CD14-positive monocyte (primary cell): ENCODE measurements at places on chromosomes 2 and 18. TPM values are rescaled to one million over a fixed set of nuclear protein-coding genes. Genes with fewer than 3 reads are reported as not detected.

CXCR1 gene
- polyA plus RNA-seq = 2.4 TPM

BCL2 gene
- polyA plus RNA-seq = 0.71 and 2.5 TPM in 2 replicates

MC5R gene
- polyA plus RNA-seq = 0.13 TPM

IDH1 gene
- polyA plus RNA-seq = 115 TPM
